ENCODE measurements at places on chromosomes 1 and 21. TPM values are rescaled to one million over a fixed set of nuclear protein-coding genes. Genes with fewer than 3 reads are reported as not detected.

GRCh38 chr1:182614796-182615454 is 10.7 kb upstream of the RGS16 start:
- peak; percentile 88 for DNase-seq

Gene SLC1A7
- not detected for total RNA-seq

DNA sequence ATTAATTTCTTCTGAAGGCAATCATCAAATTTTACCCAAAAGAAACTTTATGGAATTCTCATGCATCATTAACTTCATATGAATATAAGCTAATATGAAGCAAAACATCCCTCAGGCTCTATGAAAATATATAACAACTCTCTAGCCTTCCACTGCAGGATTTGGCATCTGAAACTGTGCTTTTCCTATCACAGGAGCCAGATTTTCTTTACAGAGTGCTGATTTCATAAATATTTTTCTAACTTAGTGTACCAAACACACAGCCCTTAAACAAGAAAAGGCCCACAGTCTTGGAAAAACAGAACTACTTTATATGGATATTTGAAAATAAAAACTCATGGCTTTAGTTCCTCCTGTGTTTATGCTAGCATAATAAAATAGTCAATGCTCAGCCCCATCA is 559.5 kb upstream of the CHRM3 start:
- DNase-seq, result no peak

DNA sequence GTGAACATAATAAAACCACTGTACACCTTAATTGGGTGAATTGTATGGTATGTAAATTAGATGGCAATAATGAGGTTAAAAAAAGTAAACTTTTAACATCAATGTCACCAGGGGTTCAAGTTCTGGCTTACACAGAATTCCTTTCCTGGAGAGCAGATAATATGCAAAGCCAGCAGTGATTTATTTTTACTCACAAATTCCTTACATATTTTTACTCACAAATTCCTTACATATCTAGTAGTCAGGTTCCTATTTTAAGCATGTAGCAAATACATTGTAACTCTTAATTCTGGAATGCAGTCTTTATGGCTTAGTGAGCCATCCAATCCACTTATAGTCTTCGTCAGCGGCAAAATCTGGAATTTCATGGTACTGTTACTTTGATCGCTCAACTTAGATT is 1.3 kb upstream of the UBE4B start:
- no peak for DNase-seq

- peak; percentile 12 for DNase-seq
Observed at GRCh38 chr1:9385801-9386573, 93.3 kb downstream of the SPSB1 start.

Gene CR1L
- not detected for total RNA-seq

Gene ELAPOR1
- 0.58 TPM for total RNA-seq

DNA sequence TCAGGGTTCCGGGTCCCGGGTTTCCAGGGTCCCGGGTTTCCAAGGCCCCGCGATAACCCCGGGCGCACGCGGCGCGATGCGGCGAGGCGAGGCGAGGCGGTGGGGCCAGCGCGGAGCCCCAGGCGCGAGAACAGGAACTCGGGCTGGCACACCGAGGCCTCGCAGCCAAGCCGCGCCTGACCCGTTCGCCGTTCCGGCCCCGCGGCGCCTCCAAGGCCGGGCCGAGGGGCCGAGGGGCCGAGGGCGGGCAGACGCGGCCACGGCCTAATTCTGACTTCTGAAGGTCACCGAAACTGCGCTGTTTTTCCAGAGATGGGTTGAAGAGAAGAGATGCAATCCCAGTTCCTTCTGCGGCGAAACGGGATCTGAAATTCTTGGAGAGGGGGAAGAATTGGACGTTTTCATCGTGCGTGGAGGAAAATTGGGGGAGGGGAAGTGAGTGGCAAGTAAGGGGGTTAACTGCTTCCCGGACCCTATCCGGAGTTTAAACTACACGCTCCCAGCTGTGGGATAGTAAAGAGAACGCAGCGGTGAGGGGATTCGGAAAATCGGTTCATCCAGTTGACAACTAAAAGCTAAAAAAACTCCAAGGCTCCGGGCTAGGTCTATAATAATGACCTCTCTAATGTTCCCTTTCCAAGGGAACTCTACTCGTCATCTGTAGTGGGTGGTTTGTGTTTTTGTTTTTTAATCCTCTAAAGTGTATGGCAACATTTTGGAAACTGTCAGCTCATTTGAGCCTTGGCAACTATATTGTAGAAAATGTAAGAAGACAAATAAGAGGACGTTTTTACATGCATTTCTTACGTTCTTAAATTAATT is 8.2 kb downstream of the TBX15 start:
- no peak for DNase-seq

DNA sequence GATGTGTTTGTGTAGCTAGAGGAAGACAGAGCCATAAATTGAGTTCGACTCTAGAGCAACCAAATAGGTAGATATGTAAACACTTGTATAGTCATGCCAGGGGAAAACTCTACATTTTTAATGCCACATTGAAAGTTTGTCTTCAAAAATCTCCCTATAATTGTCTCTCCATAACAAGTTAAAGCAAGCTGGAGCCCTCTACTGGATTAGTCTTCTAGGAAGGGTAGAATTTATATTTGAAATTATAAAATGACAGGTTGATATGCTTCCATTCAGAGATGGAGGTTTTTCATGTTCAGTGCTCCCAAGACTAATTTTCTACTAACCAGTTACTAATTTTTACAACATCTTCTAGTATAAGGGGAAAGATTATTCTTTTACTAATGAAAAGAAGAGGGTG is 13.1 kb upstream of the COL24A1 start:
- no peak for DNase-seq

GRCh38 chr1:236997361-236997760 is 6.9 kb downstream of the MT1HL1 start:
- DNase-seq, result no peak

GRCh38 chr1:95583661-95584210 is 349.7 kb downstream of the RWDD3 start:
- no peak for DNase-seq

GRCh38 chr1:116958110-116958509 is 43.5 kb upstream of the CD101 start:
- DNase-seq, result no peak

Gene TMEM200B
- total RNA-seq, result not detected

GRCh38 chr1:232140419-232141166 is 489.3 kb downstream of the SIPA1L2 start:
- no peak for DNase-seq

DNA sequence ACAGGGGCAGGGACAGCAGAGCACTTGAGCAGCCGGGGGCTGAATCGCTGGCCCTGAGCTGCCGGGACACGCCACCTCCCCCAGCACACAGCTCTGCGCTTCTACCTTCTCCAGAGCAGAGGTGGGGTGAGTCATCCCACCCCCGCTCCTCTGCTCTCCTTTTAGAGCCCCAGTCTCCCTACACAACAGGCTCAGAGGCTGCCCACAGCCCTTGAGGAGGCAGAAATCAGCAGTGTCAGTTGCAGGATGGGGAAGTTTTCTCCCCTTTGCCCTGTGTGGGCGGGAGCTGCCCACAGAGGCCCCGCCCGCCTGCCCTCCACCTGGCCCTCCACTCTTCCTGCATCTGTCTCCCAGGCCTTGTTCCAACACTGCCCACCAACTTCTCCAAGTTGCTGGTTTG is 94.6 kb downstream of the STUM start:
- peak; percentile 95 for DNase-seq

Gene TMEM79
- 8.1 TPM for total RNA-seq

Gene LAPTM5
- total RNA-seq, result 21.6 TPM

DNA sequence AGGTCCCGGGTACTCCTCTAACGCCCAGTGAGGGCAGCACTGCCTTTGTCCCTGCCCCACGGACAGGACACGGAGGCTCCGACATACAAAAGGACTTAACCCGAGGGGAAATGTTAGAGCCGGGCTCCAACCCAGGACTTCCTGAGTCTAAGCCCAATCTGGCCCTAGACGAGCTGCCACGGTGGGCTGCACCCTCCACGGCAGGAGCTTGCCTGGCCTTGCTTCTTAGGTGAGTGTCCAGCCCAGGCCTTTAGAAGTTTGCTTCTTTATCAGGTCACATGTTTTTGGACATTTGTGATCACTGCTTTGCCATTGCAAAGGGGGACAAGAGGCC is 11.0 kb upstream of the TMEM200B start:
- no peak for DNase-seq

- DNase-seq, result no peak
Observed at GRCh38 chr1:78015148-78015547, 10.4 kb downstream of the DNAJB4 start.

Gene TNFSF18
- total RNA-seq, result 0.49 TPM

Gene RAB25
- total RNA-seq, result 5.5 TPM

Gene FCRL2
- not detected for total RNA-seq

DNA sequence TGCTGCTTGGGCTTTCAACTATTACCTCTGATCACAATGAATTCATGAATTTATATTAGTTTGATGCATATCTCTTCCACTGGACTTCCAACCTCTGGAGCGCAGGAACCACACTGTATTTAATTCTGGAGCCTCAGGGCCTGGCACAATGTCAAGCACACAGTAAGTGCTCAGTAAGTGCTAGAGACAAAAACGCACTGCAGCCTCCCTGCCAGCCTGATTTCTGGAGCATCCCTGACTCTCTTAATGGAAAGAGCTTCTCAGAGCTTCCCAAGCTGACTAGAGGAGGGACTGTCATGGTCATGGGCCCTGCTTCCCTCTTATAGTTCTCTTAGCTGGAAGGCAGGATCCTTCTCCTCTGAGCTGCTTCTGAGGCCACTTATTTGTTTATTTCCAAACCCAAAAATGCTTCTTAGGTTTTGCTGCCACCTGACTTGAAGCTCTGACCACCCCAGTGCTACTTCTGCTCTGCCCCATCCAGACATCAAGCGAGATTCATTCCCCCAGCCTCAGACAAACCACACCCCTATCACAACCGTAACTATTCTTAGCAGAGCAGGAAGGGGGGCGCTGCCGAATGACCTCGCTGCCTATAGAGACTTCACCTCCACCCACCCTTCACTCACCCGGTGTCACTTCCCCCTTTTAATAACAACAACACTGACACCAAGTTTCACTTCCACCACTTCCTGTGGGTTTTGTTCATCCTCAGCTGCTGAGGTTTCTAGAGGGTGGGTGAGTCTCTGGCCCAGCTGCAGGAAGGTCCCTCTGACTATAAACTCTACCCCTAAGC is 33.6 kb downstream of the NUAK2 start:
- no peak for DNase-seq

DNA sequence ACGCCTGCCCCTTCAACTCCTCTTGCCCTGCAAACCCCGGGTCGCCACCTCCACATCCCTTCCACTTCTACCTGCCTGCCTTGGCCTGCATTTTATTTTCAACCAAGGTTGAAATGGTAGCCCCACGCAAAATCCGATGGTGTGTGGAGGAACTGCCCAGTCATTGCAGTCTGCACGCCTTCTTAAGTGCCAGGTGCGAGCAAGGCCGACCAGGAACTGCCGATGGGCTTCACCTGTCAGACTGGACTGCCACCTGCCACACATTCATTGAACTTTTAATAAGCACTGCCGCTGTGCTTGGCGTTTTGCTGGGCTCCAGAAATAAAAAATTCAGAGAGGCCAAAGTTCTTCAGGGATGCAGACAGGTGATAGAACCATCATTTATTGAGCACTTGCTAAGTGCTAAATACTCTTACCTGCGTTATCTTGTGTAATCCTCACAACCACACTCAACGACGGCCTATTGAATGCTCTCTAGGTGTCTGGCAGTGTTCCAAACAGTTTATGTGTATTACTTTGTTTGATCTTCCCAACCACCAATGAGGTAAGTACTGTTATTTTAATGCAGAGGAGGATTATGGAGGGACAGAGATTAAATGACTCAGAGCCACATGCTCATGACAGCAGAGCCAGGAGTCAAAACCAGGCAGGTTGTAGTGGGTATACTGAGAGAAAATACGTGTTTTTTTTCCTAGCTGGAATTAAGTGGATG is 36.2 kb downstream of the CACHD1 start:
- peak; percentile 82 for DNase-seq

GRCh38 chr1:9809100-9809510 is 14.7 kb downstream of the CLSTN1 start:
- no peak for DNase-seq

DNA sequence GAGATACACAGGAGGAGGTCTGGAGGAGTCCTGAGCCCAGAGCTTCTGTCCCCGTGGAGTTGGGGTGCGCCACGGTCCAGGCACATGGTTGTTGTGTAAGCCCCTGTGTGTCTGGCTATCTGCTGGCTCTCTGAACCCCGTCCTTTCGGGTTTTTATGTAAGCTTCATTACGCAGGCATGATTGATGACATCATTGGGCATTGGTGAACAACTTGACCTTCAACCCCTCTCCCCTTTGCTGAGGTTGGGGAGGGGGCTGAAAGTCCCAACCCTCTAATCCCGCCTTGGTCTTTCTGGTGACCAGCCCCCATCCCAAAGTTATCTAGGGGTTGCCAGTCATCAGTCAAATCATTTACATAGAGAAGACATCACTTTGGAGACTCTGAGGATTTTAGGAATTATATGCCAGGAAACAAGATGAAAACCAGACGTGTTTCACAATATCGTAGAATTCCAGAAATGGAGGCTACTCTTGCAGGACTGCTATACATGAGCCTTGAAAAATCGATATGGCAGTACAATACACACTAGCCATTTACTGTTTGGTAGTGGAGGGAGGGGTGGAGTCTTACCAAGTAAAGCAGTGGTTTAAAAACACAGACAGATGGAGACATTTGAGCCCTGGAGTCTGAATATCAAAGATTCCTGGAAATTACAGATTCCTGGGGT is 69.8 kb upstream of the SCAF4 start:
- DNase-seq, result no peak

GRCh38 chr1:9368356-9368755 is 75.7 kb downstream of the SPSB1 start:
- DNase-seq, result no peak

GRCh38 chr1:208004851-208005250 is 93.9 kb upstream of the CD34 start:
- no peak for DNase-seq

Gene AMY1B
- not detected for total RNA-seq

DNA sequence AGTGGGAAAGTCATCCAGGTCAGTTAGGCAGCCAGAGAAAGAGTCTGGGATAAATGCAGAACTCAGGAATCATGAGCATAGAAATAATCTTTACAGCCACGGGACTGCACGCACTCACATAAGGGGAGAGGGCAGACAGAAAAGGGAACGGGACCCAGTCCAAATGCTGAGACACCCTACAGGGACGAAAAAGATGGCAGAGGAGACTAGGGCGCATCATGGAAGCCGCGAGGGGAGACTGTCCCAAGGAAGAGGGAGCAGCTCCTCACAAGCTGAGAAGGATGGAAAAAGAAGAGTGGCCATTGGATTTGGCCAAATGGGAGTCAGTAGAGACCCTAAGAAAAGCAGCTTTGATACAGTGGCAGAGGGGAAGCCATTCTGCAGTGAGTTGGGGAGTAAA is 102.9 kb upstream of the TLR5 start:
- DNase-seq, result no peak

- no peak for DNase-seq
Observed at GRCh38 chr21:35343046-35343819, 294.1 kb upstream of the RUNX1 start.

DNA sequence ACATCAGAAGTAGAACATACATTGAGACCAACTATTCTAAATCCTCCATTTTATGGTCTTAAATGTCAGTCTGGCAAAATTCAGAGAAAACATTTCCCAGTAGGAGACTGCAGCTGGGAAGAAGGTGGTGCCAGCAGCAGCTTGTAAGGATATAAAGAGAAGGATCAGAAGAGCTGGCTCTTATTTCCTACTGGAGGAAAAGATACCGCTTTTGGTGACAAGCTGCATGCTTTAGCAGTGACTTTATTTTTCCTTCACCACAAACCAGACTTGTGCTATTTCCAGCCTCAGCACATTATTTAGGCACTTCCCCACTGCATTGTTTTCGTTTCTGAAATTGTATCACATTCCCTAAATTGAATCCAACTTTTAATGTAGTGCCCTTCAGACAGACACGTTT is 28.4 kb downstream of the RNF11 start:
- peak; percentile 63 for DNase-seq
